Left kidney (tissue), 8 donors: ENCODE measurements at places on chromosomes 7 and 10. TPM values are rescaled to one million over a fixed set of nuclear protein-coding genes. Genes with fewer than 3 reads are reported as not detected.

Gene GIMAP5
- polyA plus RNA-seq: 5.6 TPM

Gene MACROH2A2
- polyA plus RNA-seq: 75.9 TPM

Gene PAPOLB
- 0.18 TPM for polyA plus RNA-seq

Gene SLC39A12
- polyA plus RNA-seq: not detected

Gene HOGA1
- polyA plus RNA-seq: 49.0 TPM

Gene FZD8
- polyA plus RNA-seq: 10.5 TPM

Gene RADIL
- 1.3 TPM for polyA plus RNA-seq

Gene TMEM236
- 0.37 TPM for polyA plus RNA-seq

Gene CHPF2
- 21.2 TPM for polyA plus RNA-seq

Gene ASZ1
- not detected for polyA plus RNA-seq

Gene TMEM178B
- polyA plus RNA-seq: 0.52 TPM

Gene FEZF1
- polyA plus RNA-seq: not detected

Gene NEUROD6
- polyA plus RNA-seq: not detected

Gene UBTD1
- polyA plus RNA-seq: 6.5 TPM

Gene DGKB
- 3.6 TPM for polyA plus RNA-seq

Gene GIMAP6
- polyA plus RNA-seq: 13.8 TPM

Gene RASA4B
- 8.6 TPM for polyA plus RNA-seq

GRCh38 chr7:23523486-23524075 is 8.2 kb downstream of the TRA2A start:
- no peak for DNase-seq

DNA sequence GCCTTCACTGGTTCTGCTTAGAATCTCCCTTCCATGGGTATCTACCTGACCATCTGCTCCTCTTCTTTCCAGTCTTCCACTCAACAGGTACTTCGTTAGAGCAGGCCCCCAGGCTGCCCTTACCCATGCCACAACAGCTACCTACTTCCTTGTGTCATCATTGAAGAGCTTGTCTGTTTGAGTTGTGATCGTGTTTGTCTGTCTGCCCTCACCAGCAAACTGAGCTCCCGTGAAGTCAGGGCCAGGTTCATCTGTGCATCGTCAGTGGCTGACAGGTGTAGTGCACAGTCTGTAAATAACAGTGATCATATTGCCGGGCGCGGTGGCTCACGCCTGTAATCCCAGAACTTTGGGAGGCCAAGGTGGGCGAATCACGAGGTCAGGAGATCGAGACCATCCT is 5.0 kb downstream of the NIPSNAP2 start:
- no peak for DNase-seq

DNA sequence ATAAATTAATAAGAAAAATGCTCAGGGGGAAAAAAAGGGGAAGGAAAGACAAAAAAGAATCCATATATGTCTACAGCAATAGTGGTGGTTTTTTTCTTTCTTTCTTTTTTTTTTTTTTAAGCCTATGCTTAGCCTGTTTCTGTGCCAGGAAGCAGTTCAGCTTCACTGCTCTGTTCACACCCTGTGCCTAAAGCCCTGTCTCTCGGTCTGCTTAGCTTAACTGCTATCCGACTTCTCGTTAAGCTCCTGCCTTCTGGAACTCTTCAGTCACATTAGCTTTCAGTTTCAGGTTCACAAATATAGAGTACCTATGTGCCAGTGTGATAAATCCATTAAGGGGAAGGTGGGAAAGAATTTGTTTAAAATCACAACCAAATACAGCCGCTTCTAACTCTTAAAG is 26.5 kb upstream of the NRG3 start:
- no peak for DNase-seq

DNA sequence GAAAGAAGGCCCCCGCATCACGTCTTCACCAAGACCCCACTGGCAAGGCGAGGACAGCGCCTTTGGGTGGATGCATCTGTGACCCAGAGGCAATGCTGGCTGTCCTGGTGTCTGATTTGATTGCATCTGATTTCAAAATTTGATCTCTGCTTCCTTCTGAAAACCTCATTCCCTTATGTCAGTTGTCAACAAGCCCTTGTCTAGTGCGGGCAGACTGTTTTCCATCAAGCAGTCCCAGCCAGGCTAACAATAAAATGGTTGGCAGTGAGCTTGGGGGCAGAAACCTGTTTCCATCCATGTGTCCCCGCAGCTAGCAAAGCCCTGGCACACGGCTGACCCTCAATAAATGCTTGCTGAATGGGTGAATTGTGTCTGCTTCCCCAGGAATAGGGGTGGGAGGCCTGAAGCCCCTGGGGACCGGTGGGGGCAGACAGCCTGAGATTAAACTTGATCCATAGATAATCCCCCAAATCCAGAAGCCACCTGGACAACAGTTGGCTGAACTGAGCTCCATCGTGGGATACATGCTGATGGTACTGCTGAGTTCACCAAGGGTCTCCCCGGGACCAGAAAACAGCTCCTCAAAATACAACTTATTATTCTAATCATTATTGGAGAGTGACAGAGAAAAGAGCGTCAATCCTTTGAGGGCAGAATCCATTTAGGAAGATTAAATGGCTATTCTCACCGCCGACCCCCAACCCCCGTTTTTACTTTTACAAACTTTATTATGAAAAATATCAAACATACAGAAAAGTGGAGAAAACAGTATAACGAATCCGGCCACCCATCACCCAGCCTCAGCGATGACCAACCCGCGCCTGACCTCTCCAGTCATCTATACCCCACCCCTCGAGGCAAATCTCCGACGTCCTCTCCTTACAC is 912 bp upstream of the DUSP5 start:
- DNase-seq: no peak

DNA sequence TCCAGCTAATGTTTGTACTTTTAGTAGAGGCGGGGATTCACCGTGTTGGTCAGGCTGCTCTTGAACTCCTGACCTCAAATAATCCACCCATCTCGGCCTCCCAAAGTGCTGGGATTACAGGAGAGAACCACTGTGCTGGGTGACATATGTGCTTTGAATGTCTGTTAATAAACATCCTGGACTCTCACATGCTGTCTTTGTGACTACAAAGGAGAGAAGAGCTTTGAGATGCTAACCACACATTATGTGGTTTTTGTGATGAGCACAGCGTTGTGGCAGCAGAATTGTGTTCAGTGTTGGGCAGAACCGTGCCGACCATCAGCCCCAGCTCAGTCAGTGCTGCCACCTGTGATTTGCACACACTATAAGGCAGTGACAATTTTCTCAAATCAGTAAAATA is 500.1 kb upstream of the KLF6 start:
- DNase-seq: no peak

DNA sequence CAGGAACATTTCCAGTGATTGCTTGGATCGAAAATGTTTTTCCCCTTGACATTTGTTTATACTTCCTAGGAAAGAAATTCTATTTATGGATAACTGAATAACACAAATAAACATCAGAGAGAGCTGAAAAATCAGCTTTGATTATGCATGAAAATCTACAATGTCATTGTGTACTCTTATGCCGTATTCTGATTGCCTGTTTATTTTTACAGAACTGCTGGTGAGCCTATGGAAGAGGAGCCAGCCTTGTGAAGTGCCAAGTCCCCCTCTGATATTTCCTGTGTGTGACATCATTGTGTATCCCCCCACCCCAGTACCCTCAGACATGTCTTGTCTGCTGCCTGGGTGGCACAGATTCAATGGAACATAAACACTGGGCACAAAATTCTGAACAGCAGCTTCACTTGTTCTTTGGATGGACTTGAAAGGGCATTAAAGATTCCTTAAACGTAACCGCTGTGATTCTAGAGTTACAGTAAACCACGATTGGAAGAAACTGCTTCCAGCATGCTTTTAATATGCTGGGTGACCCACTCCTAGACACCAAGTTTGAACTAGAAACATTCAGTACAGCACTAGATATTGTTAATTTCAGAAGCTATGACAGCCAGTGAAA is 121.5 kb downstream of the TWIST1 start:
- no peak for DNase-seq

DNA sequence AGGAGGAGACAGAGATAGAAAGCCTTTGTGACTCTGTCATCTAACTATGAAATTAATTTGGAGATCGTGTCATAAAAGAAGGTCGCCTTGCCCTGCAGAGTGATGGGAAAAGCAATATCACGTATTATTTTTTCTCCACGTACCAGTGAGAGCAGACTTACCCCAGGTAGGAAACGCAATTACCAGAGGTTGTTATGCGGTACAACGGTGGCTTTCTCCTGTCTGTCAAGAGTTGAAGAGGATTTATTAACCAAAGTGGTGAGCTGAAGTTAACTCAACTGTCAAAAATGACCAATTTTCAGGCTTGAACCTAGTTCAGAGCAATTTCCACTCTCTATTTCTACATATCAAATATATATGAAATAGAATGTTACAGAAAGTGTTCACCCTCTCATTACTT is 282.6 kb upstream of the PFKP start:
- DNase-seq: no peak

- DNase-seq: no peak
These were observed 9.9 kb upstream of the GNAI1 start for GRCh38 chr7:80124526-80125264.

GRCh38 chr10:44806950-44807349 is 104.2 kb upstream of the TMEM72 start:
- DNase-seq: no peak

- DNase-seq: no peak
These were observed 13.6 kb downstream of the IRF5 start for GRCh38 chr7:128951296-128951695.

GRCh38 chr10:30493609-30494530 is 59.9 kb downstream of the MAP3K8 start:
- DNase-seq: no peak

GRCh38 chr10:107692072-107692471 is 527.6 kb upstream of the SORCS1 start:
- DNase-seq: no peak

- DNase-seq: no peak
These were observed 159.7 kb downstream of the AUTS2 start for GRCh38 chr7:69757981-69758430.

DNA sequence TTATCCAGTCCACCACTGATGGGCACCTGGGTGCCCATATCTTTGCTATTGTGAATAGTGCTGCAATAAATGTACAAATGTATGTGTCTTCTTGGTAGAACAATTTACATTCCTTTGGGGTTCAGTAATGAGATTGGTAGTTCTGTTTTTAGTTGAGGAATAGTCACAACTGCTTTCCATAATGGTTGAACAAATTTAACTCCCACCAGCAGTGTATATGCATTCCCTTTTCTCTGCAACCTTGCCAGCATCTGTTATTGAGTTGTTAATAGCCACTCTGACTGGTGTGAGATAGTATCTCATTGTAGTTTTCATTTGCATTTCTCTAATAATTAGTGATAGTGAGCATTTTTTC is 27.8 kb downstream of the COA1 start:
- no peak for DNase-seq

GRCh38 chr7:96181174-96181573 is 140.7 kb downstream of the SLC25A13 start:
- no peak for DNase-seq

DNA sequence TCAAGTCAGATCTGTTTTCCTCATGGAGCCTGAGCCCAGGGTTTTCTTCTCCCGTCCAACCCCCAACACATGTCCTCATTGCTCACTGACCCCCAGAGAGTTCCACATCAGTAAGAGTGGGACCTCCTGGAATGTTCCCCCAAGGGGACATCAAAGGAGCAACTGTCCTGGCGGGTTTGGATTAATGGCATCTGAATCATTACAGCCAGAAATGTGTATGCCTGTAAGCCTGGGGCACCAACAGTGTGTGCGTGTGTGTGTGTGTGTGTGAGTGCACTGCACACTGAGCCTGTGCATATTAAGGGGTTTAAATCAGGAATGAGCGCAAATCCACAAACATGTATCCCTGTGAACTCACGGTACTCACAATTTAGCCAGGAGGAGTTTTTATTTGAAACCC is 222.3 kb downstream of the PLXNA4 start:
- no peak for DNase-seq

GRCh38 chr10:119535305-119535704 is 7.2 kb downstream of the RGS10 start:
- no peak for DNase-seq

GRCh38 chr10:129694691-129695243 is 227.7 kb downstream of the MGMT start:
- DNase-seq: peak; percentile 68

- DNase-seq: peak; percentile 22
These were observed 1.3 kb downstream of the PDZD8 start for GRCh38 chr10:117373823-117374505.

DNA sequence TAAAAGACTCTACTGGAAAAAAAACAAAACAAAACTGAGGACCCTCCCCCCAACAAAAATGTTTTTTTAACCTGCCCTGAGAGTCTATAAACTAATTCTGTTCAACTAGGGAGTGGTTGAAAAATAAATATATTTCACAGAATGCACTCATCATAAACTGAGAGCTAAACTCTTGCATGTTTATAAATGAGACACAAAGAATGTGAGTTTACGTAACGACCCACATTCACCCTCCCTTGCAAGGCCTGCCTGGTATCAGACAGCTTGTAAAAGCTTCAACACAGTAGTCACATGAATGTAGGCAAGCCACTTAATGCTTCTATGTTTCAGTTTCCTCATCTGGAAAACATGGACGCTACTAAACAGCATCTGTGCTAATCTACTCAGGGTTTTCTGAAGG is 50.3 kb downstream of the JAZF1 start:
- DNase-seq: no peak

GRCh38 chr7:101538596-101539459 is 90.3 kb downstream of the MYL10 start:
- DNase-seq: peak; percentile 64

- DNase-seq: no peak
These were observed 16.6 kb upstream of the CAMK1D start for GRCh38 chr10:12332572-12333379.

DNA sequence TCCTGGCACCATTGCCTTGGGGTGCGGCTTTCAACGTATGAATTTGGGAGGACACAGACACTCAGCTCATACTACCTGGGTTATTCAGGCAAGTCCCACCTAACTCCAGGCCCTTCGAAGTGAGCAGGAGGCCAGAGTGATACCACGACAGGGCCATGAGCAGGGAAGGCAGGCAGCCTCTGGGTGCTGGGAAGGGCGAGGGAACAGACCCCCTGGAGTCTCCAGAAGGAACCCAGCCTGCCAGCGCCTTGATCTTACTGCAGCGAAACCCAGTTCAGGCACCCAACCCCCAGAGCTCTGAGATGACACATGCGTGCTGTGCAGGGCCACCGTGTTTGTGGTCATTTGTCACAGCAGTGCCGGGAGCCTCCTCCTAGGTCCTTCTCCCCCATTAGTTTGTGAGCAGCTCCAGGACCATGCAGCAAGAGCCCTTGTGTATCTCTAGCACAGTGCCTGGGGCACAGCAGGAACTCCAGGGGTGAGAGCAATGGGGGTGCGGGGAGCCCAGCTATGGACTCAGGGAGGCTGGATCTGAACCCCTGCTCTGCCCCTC is 7.7 kb upstream of the INSIG1 start:
- no peak for DNase-seq

DNA sequence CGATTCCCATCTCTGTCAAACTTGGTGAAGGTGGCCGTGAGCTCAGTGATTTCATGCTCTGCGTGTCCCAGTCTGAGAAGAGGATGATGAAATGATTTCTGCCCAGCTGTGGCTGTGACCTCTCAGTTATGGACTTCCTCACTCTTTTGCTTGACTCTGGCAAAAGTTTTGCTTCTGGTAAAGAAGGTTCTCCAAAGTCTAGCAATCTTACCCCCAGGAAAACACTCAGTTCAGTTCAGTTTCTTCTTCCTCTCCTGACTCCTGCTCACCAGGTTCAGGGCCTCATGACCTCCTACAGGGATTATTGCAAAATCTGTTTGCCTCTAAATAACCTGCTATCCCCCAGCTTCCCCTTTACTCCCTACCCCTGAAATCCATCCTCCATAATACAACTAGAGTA is 4.9 kb upstream of the BLOC1S2 start:
- no peak for DNase-seq
